ENCODE measurements at places on chromosomes 4 and X. TPM values are rescaled to one million over a fixed set of nuclear protein-coding genes. Genes with fewer than 3 reads are reported as not detected.

Gene GYPB
- total RNA-seq = not detected

Gene AKAP14
- not detected for total RNA-seq

Gene SPANXA1
- not detected for total RNA-seq

Gene CT45A2
- total RNA-seq = not detected

Gene VCX2
- total RNA-seq = not detected

Gene PASD1
- not detected for total RNA-seq

Gene SPANXC
- not detected for total RNA-seq

Gene GATA1
- not detected for total RNA-seq

Gene ZNF711
- 1.2 TPM for total RNA-seq

Gene ITGB1BP2
- total RNA-seq = not detected

Gene CXorf65
- not detected for total RNA-seq

DNA sequence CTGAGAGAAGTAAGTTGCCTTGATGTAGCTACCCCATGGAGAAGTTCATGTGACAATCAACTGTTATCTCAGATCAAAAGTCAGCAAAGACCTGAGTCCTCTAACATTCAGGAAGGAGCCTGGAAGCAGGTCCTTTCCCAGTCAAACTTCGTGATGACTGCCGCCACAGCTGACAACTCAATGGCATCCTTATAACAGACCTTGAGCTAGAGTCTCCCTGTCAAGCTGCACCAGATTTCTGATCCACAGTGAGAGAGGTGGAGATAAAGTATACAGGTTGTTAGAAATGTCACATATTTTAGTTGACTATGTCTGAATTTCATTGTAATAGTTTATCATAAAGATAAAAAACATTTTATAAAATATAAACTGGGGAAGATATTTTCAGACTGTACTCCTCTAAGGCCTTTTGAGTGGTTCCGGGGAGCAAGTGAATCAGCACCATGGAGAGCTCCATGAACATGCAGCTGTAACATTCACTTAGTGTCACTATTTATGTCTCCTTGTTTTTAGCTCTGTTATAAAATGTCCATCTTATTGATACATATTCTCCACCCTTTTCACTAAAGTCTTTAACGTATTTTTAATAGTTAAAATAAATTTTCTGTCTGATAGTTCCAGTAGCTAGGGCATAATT lies 1653.5 kb upstream of the AGA start:
- no peaks in the 10 kb centered on the region for H3K4me1 ChIP-seq
- no peak for DNase-seq
- no peaks in the 10 kb centered on the region for H3K27me3 ChIP-seq
- H3K27ac ChIP-seq = no peak overlapping the region

DNA sequence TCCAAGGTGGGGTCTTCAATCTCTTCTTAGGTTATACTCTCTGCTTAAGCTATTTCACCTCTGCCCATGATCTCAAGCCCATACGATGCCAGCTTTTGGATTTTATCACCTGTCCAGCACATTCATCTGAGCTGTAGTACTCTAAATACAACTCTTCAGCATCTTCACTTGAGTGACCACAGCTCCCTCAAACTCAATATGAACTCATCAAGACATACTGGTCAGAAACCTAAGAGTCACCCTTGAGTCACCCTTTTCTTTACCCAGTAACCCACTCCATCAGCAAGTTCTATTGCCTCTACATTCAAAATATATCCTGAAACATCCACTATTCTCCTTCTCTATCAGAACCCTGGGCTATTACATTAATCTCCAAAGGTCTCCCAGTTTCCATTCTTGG lies 69.4 kb downstream of the DCHS2 start:
- H3K4me1 ChIP-seq = no peaks in the 10 kb centered on the region
- no peak for DNase-seq
- no peak overlapping the region for H3K4me3 ChIP-seq

DNA sequence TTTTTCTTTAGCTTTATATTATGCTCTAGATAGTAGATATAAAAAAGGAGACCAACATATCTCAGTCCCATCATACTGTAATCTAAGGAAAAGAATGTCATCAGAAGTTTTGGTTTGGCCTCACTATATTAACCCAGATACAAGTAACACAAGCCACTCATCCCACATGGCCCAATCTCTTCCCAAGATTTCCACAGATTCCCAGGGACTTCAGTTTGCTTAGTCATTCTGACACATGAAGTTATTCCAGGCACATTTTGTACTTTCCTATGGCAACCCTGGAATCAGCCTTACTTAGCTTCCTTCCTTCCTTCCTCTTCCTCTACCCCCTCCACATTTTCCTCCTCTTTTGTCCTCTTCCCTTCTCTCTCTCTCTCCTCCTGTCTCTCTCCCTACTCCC lies 21.7 kb upstream of the DCLK2 start:
- no peak overlapping the region for H3K4me3 ChIP-seq
- no peaks in the 10 kb centered on the region for H3K27me3 ChIP-seq
- no peaks in the 10 kb centered on the region for H3K36me3 ChIP-seq

DNA sequence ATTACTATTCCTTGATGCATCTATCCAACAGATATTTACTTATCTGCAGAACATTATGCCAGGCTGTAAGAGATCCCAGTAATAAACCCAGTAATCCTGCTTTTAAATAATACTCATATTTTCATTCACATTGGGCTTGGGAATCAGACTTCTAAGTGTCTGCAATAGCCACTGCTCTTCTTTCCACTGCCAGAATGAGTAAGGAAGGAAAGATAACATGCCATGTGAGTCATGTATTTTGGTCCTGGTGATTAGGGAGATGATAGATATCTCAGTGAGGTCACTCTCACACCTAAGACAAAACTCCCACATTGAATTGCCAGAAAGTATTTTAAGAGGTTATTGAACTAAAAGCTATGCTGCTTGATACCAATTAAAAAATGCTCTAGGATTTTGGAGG lies 13.9 kb upstream of the HEPH start:
- no peak for DNase-seq
- no peaks in the 10 kb centered on the region for H3K36me3 ChIP-seq
- H3K4me1 ChIP-seq = no peaks in the 10 kb centered on the region
- H3K27me3 ChIP-seq = no peaks in the 10 kb centered on the region

DNA sequence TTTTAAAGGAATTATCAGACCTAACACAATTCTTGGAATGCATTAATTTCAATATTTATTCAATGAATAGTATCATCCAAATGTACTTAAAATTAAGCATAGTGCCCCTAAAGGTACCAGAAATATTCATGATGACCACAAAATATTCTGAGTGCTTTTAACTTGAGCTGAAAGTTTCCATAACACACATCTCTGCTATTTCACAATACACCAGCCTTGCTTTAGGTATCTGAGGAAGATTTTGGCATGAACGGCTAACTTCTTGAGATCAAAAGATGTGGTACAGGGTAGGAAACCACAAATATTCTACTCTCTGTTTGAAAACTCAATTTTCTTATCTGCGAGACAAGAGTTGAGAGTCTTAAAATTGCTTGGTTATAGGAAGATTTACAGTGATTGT lies 538.3 kb upstream of the PCDH7 start:
- no peaks in the 10 kb centered on the region for H3K36me3 ChIP-seq
- no peak overlapping the region for H3K4me3 ChIP-seq
- no peaks in the 10 kb centered on the region for H3K4me1 ChIP-seq
- no peak for DNase-seq

GRCh38 chrX:7987160-7988012 lies 60.2 kb upstream of the PNPLA4 start:
- no peaks in the 10 kb centered on the region for H3K27me3 ChIP-seq
- H3K4me1 ChIP-seq = no peaks in the 10 kb centered on the region
- H3K27ac ChIP-seq = no peak overlapping the region
- no peaks in the 10 kb centered on the region for H3K36me3 ChIP-seq
- no peak overlapping the region for H3K4me3 ChIP-seq
- no peak for DNase-seq

DNA sequence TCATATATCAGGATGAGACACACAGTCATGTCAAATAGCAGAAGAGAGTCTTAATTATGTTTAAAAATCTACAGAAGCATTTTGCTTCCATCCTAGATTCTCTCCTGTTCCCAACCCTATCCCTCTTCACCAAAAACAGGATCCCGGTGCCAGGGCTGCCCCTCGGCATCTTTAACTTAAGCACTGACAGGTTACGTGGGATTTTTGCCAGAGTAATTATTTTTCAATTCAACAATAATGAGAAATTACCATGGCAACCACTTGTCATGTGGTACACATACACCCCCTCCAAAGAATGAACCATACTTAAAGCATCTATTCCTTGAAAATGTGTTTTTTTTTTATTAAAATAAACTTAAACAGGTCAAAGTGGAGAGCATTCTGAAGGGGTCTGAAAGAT lies 130.6 kb downstream of the LDB2 start:
- no peak overlapping the region for H3K4me3 ChIP-seq
- H3K27me3 ChIP-seq = no peaks in the 10 kb centered on the region
- no peak overlapping the region for H3K27ac ChIP-seq
- H3K36me3 ChIP-seq = no peaks in the 10 kb centered on the region

DNA sequence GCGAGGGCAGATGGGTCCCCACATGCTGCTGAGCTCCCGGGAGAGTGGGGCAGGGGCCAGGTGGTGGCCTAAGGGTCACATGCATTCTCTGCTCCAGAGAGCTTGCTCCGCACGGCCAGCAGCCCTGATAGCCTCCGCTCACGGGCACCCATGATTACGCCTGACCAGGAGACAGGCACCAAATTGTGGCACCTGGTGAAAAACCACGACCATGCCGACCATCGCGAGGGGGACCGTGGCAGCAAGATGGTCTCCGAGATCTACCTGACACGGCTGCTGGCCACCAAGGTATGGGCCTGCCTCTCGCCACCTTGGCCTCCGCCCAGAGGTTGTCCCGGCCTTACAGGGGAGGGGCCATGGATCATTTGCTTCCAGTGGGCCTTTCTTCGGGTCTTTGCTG lies 9.2 kb downstream of the LAGE3 start:
- DNase-seq = no peak
- peaks cover 58% of the 10 kb centered on the region for H3K36me3 ChIP-seq
- no peak overlapping the region for H3K27ac ChIP-seq
- H3K4me1 ChIP-seq = no peaks in the 10 kb centered on the region
- H3K27me3 ChIP-seq = no peaks in the 10 kb centered on the region

DNA sequence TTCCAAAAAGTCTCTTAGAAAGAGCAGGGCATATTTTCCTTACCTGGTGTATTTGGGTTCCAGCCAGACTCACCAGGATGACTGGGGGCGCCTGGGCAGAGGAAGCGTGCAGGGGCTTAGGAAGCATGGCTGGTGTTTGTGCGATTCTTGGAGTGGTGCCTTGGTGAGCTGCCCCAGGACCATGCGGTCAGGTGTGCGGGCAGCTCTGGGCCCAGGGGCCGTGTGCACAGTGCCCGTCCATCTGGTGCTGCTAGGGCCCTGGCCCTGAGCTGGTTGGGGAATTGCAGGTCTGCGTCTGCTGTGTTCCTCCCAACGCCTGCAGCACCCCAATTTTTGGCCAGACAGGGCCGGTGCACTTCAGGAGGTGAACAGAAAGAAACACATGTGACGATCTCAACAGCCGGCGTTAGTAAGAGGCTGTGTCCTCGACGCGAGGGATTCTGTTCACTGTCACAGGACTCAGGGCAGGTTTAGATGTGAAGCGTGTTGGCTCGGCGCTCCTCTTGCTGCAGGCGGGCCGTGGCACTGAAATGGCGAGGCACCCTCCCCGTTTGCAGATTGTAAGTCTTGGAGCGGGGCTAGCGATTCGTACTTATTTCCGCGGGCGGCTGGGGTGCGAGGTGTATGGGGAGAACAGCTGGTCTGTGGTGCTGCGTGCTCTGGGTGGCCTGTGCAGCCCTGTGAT lies 15.2 kb downstream of the RGS12 start:
- H3K36me3 ChIP-seq = no peaks in the 10 kb centered on the region
- no peak overlapping the region for H3K27ac ChIP-seq
- DNase-seq = peak; percentile 56
- no peak overlapping the region for H3K4me3 ChIP-seq
- no peaks in the 10 kb centered on the region for H3K27me3 ChIP-seq
- no peaks in the 10 kb centered on the region for H3K4me1 ChIP-seq

DNA sequence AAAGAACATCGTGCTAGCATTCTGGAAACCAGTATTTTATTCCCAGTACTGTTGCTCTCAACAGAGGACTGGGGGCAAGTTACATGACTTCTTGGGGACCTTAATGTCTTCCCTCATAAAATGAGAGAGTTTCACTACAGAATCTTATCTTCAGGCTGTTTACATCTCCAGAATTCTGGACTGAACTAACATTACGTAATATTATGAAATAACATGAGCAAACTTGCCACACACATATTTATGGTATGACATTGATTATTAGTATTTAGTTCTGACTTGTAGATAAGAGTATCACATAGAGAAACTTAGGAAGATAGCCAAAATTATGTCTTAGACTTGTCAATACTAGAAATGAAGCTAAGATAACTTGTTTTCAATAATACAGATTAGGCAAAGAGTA lies 68.0 kb downstream of the NFKB1 start:
- H3K36me3 ChIP-seq = peaks cover 6% of the 10 kb centered on the region
- H3K27ac ChIP-seq = no peak overlapping the region
- H3K4me1 ChIP-seq = no peaks in the 10 kb centered on the region

DNA sequence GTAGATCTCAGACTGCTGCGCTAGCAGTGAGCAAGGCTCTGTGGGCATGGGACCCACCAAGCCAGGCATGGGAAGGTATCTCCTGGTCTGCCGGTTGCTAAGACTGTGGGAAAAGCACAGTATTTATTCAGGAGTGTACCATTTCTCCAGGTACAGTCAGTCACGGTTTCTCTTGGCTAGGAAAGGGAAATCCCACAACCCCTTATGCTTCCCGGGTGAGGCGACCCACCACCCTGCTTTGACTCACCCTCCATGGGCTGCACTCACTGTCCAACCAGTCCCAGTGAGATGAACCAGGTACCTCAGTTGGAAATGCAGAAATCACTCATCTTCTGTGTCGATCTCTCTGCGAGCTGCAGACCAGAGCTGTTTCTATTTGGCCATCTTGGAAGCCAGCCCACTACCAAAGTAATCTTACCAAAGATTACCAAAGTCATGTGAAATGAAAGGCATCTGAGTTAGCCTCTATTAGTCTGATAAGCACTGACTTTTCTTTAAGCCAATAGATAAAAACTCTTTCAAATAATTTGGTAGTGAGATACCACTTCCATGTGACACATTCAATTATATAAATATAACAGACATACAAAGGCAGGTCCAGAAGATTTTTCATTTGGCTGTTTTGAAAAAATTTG lies 8.5 kb upstream of the HTN1 start:
- no peak overlapping the region for H3K4me3 ChIP-seq
- no peaks in the 10 kb centered on the region for H3K27me3 ChIP-seq
- no peaks in the 10 kb centered on the region for H3K4me1 ChIP-seq
- H3K36me3 ChIP-seq = no peaks in the 10 kb centered on the region
- no peak for DNase-seq

DNA sequence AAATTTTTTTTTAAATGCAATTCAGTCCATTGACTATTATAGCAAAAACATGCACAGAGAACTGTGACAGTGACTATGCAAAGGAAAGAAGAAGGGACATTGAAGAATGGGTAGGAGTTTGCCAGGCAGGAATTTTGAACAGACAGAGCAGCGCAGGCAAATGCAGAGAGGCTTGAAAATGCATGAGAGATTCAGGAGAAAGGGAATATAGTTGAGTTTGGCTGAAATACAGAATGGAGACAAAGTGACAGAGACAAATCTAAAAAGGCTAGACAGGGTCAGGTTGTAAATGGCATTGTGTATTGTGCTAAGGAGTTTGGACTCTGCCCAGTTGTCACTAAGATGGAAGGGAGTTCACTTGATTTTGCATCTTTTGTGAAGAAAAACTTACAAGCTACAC lies 42.4 kb upstream of the IL21 start:
- H3K4me1 ChIP-seq = no peaks in the 10 kb centered on the region
- H3K36me3 ChIP-seq = no peaks in the 10 kb centered on the region
- no peak for DNase-seq
- no peaks in the 10 kb centered on the region for H3K27me3 ChIP-seq
- H3K27ac ChIP-seq = no peak overlapping the region

- no peak overlapping the region for H3K27ac ChIP-seq
- no peak overlapping the region for H3K4me3 ChIP-seq
- no peaks in the 10 kb centered on the region for H3K27me3 ChIP-seq
- DNase-seq = no peak
- H3K36me3 ChIP-seq = no peaks in the 10 kb centered on the region
Observed at GRCh38 chr4:111198446-111198845, 575.6 kb upstream of the PITX2 start.
